AG08395 (cell line): ENCODE measurements at places on chromosomes 6 and 20.

- no peak for DNase-seq
Measured at GRCh38 chr20:24733416-24733815, 215.7 kb upstream of the CST7 start.

- peak; percentile 32 for DNase-seq
Measured at GRCh38 chr6:136846046-136846445, 23.7 kb downstream of the PEX7 start.

GRCh38 chr6:159233365-159234101 is 64.3 kb downstream of the FNDC1 start:
- DNase-seq = no peak

DNA sequence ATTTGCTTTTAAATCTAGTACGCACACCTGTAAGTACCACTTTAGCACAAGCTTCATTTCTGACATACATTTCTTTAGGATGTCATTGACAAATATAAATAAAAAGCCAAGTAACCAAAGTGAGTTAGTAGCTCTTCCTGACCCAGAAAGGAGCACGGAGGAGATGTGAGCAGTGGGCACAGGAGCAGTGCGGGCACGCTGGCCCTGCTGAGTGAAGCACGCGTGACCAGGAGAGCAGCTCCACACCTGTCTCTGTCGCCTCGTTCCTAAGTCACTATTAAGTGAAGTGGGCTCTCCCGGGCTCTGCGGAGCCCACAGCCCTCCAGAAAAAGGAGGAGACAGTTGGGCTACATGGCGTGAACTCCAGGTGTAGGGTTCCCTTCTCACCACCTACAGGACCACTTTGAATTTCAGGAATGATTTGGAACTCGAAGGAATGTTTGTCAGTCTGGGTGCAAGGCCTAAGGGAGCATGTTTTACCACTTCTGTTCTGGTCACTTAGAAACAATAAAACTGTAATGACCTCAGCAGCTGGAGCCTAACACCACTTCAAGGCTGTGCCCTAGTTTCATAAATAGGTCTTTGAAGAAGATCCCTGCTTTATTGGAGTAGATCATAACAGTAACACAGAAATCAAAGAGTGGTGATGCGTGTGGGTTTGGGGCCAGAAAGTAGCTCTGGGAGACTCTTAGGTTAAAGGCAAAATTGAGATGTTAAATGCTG is 95.9 kb downstream of the FAM120B start:
- no peak for DNase-seq

GRCh38 chr6:95576218-95576997 is 927 bp upstream of the MANEA start:
- no peak for DNase-seq

- DNase-seq = no peak
Measured at GRCh38 chr6:166752097-166752496, 125.0 kb upstream of the RPS6KA2 start.

- DNase-seq = no peak
Measured at GRCh38 chr6:33705955-33706725, 5.4 kb downstream of the UQCC2 start.

DNA sequence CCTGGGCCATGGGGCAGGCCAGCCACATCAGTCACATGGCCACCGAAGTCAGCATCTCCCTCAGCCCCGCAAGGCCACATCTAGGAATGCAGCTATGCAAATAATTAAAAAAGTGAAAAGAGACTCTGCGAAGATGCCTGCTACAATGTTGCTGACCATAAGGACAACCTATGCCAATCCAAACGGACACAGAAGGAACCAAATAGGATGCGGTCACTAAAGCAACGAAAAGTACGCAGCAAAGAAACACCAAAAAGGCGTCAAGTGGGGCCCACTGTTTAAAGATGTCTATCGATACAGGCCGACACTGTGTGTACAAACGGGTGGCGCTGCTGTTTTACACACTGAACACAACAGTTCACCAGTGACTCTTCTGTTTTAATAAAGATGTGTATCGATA is 56.4 kb downstream of the TAF4 start:
- DNase-seq = no peak

DNA sequence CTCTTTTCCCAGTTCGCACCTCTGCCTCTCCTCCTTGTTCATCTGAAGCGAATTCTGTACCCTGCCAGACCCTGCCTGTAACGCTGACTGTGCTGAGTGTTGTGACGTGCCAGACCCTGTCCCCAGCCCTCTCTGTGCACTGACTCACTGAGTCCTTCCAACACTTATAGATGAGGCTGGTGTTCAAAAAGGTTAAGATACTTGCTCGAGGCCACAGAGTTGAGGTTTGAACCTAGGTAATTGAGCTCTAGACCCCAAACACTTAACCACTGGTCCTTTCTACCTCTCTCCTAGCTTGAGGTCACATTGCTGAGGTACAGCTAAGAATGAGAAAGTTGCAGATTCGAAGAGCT is 45.7 kb upstream of the NEDD9 start:
- DNase-seq = no peak
